CD4-positive, alpha-beta T cell treated with Interleukin-17A for 4 hours (primary cell): ENCODE measurements at places on chromosomes 11 and 22.
A peak's percentile ranks its signal among the peaks of the same experiment; 100 is the strongest.

DNA sequence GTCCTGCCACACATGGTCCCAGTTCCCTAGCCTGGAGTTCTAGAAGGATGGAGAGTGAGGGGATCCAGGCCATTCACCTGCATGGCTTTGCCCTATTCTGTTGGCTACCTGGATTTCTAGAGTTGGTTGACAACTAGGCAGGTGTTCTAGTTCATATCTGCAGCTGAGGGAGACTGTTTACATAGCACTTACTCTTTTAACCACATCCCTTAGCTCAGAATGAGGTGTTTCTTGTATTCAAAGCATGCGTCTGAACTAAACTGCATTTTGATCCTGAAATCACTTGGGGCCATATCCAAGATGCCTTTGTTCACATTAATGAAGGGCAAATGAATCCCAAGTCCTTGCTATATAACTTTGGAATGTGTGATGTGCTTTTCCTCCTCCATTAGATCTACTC is 60.9 kb downstream of the SYT13 start:
- DNase-seq: no peak

DNA sequence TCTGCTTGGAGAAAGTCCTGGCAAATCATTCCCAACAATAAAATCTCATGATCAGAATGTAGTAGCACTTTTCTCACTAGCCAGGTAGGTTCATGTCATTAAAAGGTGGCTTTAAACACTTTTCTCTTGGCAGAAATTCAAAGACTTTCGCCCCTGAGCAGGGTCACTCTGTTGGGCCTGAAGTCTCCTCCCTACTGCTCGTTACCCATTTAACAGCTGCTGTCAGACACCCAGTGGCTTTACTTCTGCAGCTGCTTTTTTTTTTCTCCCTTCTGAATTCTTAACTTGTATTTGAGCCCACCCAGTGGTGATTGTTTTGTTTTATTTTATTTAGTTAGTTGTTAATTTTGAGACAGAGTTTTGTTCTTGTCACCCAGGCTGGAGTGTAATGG is 25.0 kb downstream of the ARHGAP8 start:
- DNase-seq: no peak

GRCh38 chr11:10293423-10294289 is at the start of gene SBF2:
Gene SBF2 (minus strand): TSS chr11:10294219. CDS start chr11:10294069, 150 bp downstream.
- peak; percentile 88 for DNase-seq

- no peak for DNase-seq
Measured at GRCh38 chr11:454043-454442, 4.0 kb downstream of the PTDSS2 start.

GRCh38 chr11:124646148-124646547 is 23.5 kb downstream of the TBRG1 start:
- DNase-seq: no peak

- DNase-seq: peak; percentile 93
Measured at GRCh38 chr22:49934891-49935557, 16.6 kb downstream of the CRELD2 start.

DNA sequence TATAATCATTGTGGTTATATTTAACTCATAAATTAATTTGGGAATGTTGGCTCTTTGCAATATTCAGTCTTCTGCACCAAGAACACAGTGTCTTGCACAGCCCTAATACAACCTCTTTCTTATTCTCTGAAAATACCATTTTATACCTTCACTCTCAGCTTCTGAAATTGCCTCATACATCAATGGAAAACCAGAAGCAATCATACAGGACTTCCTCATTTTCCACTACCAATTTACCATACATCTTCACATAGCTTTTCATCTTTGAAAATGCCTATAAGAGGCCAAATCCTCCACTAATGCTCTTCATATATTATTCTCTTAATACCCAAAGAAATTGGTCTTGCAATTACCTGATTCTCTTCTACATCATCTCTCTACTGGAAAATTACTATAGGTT is 4.3 kb upstream of the OR2AG1 start:
- DNase-seq: no peak

- no peak for DNase-seq
Measured at GRCh38 chr11:47220401-47220821, 5.6 kb downstream of the DDB2 start.

- DNase-seq: no peak
Measured at GRCh38 chr22:49408102-49408836, 419.4 kb downstream of the BRD1 start.

GRCh38 chr11:133601641-133602040 is 69.3 kb upstream of the OPCML start:
- no peak for DNase-seq

GRCh38 chr11:47035108-47035507 is 98.5 kb downstream of the CSTPP1 start:
- no peak for DNase-seq

- no peak for DNase-seq
Measured at GRCh38 chr11:34609187-34609751, 11.6 kb upstream of the EHF start.

GRCh38 chr11:74557526-74557925 is 34.9 kb upstream of the POLD3 start:
- DNase-seq: no peak

GRCh38 chr22:25806579-25806978 is 64.6 kb downstream of the MYO18B start:
- DNase-seq: no peak

DNA sequence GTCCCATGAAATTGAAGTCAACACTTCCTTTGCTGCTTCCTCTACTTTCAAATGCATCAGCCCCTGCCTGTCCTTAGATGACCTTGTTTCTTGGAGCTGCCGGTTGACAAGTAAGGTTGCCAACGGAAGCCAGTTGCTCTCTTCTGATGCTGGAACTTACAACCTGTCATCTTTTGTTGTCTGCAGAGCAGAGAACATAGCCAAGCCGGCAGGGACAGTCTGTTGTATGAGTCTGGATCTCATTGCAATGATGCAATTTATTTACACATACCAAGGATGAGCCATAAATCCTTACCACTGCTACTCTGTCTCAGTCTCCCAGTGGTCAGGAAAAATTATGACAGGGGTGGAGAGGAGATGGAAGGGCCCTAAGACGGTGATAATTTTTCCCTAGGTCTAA is 151.4 kb downstream of the BLID start:
- DNase-seq: no peak

DNA sequence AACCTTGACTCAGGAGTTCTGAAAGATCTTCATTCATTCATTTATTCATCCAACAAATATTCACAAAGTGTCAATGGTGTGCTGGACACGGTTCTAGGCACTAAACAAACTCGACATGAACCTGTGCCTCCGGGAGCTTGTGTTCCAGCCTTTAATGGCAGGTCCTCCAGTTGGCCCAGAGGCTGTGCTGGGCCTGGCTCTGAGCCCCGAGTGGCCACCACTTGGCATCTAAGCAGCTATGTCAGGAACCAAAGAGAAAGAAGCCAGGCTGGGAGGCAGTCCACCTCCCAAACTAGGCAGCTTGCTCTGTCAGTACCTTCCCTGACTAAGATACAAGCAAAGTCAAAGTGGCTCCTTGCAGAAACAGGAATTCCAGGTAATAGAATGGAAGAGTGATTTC is 233.6 kb downstream of the BUD13 start:
- no peak for DNase-seq

DNA sequence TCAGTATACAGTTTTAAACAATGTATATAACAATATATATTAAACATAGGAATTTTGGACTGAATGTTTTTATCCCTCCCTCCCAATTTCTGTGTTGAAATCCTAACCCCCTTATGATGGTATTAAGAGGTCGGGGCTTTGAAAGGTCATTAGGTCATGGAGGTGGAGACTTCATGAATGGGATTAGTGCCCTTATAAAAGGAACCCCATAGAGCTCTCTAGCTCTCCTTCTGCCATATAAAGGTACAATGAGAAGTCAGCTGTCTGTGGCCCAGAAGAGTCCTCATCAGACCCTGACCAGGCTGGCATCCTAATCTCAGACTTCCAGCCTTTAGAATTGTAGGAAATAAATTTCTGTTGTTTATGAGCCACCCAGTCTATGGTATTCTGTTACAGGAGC is 6.5 kb downstream of the NNMT start:
- no peak for DNase-seq

GRCh38 chr11:92572559-92572958 is 347.9 kb downstream of the FAT3 start:
- no peak for DNase-seq

GRCh38 chr11:96073536-96073935 is 149.6 kb upstream of the MTMR2 start:
- DNase-seq: no peak

DNA sequence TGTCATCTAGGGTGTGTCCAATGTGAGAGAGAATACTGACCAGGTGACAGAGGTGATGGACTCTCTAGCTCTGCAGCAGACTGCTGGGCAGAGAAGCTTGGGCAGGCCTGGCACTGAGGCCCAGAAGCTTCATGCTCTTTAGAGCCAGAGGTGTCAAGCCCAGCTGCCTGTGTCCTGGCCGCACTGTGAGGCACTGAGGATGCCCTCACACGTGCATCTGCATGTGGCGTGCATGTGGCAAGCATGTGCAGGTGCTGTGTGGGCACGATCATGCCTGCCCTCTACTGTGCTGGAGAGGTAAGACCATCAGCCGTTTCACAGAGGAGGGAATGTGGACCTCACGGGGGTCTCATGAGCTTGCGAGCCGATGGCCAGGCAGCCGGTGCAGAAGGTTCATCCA is 15.8 kb upstream of the TXNRD2 start:
- DNase-seq: no peak

DNA sequence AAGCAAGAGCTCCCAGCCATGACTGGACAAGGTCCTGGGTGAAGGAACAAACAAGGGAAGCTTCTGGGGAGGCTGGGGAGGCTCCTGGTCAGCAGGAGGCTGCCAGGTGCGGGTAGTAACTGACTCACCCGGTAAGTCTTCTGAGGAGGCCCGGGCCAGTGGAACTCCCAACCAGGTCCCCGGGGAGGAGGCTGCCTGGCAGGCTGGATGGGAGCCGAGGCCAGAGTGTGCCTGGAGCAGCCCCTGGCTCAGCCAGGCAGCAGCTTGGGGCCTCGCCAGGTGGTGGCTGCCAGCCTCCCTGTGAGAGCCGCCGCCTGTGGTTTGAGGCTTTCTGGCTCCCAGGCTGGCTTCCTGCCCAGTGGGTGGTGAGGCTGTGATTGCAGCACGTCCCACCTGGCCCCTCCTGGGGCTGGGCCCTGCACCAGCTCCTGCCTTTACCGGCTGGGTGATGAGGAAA is 46.2 kb downstream of the IGF2 start:
- peak; percentile 80 for DNase-seq

DNA sequence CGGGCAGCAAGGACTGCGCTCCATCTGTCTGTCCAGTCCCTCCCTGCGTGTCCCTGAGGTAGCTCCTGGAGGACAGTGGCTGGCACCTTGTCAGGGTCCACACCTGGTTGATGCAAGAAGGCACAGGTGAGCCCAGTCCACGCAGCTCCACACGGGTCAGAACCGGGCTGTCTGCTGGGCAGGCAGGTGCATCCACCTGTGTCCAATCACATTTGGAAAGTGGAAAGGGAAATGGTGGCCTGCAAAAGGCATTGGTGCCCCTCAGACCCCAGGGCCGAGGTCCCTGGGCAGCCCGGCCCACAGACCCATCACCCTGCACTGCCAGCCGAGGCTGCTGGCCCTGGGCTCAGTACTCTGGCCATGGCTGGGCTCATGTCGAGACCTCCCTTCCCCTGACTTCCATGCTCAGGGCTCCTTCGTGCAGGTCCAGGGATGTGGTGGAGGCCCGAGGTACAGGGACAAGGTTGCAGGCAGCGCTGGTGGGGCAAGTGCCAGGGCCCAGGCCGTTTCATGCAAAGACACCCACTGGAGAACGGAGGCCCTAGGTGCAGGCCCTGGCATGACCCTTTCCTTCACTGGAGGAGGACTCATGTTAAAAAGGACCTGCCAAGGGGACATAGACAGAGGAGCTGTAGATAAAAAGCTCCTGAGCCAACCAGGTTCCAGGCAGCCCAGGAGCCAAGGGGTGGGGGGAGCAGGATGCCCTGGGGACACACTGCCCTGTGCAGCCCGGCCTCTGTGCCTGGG is 38.9 kb upstream of the TH start:
- no peak for DNase-seq

DNA sequence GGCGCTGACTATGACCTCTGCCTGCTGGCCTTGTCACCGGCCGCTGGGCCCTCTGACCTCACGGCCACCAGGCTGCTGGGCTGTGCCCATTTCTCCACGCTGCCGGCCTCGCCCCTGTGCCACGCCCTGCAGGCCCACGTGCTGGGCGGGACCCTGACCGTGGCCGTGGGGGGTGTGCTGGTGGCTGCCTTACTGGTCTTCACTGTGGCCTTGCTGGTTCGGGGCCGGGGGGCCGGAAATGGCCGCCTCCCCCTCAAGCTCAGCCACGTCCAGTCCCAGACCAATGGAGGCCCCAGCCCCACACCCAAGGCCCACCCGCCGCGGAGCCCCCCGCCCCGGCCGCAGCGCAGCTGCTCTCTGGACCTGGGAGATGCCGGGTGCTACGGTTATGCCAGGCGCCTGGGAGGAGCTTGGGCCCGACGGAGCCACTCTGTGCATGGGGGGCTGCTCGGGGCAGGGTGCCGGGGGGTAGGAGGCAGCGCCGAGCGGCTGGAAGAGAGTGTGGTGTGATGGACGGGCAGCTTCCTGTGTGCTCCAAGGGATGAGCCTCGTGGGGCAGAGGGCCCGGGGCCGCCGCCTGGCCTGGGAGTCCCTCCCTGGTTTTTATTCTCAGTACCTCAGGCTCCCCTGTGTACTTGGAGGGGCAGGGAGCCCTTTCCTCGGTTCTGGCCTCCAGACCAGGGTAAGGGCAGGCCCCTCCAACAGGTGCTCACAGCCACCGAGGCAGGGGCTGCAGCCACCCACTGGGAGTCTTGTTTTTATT is 3.0 kb downstream of the LRFN4 start:
- no peak for DNase-seq

DNA sequence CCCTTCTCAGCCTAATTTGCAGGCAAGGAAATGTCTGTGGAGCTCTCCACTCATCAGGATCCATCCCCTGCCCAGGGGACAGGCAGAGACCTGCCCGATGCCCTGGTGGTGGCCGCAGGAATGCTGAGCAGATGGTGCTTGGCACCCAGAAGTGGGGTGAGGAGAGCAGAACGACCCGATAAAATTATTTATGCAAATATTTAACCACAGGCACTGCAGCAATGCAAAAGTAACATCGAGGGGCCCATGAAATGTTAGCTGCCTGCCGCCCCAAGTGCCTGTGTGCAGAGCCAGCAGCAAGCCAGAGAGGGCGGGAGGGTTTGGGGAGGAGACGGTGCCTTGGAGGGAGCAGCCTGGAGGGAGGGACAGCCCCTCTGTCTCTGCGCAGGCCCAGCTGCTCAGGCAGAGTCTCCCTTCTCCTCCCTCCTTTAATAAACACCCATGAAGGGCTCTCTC is 205.5 kb downstream of the CTTN start:
- no peak for DNase-seq

DNA sequence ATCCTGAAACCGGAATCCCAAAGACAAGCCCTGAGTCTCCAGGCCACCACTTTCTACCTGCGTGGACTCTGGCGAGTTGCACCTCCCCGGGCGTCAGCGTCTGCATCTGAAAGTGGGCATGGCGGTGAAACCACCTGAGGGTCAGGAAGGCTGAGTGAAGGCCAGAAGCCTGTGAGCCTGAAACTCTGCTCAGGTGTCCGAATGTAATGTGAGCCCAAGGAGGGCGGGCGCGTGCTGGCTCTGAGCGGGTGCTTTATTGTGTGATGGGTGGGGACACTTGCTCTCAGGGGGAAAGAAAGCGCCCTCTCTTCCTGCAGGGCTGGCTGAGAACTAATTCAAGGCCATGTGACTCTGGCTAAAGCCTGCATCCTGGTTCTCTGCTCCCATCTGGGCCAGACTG is 135.6 kb downstream of the ST3GAL4 start:
- DNase-seq: no peak
